ENCODE measurements at places on chromosomes 12 and 14.

DNA sequence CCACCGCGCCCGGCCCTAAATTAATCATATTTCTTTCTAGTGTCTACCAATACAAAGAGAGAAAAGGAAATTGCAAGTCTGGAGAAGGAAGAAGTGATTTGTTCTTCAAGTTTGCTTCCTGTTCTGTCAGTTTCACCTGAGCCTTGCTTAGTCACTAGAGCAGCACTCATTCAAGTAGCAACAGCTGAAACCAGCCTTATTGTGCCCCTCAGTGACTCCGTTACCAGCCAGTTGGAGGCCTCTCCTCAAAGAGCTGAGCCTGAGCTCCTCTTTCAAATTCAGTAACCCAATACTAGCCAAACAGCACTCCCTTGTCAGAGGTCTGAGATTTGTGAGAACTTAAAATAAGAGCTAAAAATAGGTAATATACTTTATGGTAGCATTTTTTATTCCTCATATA lies 17.4 kb downstream of the PAWR start:
- no peak for DNase-seq

GRCh38 chr12:30692470-30692869 lies 3.2 kb downstream of the IPO8 start:
- no peak for DNase-seq

- DNase-seq: no peak
These were observed 158.1 kb downstream of the RPS29 start for GRCh38 chr14:49428076-49428475.

GRCh38 chr12:111197376-111197944 lies 171.4 kb downstream of the PHETA1 start:
- DNase-seq: no peak

- no peak for DNase-seq
These were observed 6.1 kb downstream of the SDR39U1 start for GRCh38 chr14:24436355-24437019.

- DNase-seq: no peak
These were observed 1.5 kb upstream of the EFS start for GRCh38 chr14:23366426-23366921.

DNA sequence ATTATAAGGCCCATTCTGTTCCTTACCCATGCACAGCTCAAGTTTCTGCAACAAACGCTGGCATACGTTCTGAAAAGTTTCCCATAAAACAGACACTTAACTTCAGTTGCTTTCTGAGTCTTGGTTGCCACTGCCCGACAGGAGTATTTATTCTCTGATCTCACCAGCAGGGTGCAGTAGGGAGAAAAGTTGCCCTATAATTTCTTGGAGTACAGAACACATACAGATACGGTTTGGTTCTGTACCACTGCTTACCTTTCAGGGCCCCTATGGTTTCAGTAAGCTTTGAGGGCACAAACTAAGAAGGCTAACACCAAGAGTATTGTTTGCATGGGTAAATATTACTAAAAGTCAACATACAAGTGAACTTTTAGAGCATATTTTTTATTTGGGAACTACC lies 77.9 kb downstream of the SPATA7 start:
- no peak for DNase-seq

GRCh38 chr14:104822821-104823615 lies 22.1 kb downstream of the ZBTB42 start:
- DNase-seq: no peak

DNA sequence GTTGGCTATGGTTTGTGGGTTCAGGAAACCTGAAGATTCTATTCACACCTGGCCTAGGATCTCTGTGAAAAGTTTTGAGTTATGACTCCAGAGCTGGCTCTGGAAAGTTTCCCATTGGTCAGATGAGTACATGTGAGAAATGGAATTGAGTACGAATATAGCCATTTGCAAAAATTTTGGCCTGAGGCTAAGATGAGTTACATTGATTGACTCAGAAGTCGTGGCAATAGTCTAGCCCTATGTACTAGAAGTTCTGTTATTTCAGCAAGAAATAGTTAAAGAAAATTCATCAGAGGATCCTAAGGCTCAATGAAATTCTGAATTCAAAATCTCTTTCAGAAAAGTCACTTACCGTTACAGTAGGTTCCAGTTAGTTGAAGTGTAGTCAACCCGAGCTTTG lies 109.9 kb downstream of the PTCSC3 start:
- no peak for DNase-seq

GRCh38 chr14:81313200-81313599 lies 86.9 kb downstream of the STON2 start:
- no peak for DNase-seq

DNA sequence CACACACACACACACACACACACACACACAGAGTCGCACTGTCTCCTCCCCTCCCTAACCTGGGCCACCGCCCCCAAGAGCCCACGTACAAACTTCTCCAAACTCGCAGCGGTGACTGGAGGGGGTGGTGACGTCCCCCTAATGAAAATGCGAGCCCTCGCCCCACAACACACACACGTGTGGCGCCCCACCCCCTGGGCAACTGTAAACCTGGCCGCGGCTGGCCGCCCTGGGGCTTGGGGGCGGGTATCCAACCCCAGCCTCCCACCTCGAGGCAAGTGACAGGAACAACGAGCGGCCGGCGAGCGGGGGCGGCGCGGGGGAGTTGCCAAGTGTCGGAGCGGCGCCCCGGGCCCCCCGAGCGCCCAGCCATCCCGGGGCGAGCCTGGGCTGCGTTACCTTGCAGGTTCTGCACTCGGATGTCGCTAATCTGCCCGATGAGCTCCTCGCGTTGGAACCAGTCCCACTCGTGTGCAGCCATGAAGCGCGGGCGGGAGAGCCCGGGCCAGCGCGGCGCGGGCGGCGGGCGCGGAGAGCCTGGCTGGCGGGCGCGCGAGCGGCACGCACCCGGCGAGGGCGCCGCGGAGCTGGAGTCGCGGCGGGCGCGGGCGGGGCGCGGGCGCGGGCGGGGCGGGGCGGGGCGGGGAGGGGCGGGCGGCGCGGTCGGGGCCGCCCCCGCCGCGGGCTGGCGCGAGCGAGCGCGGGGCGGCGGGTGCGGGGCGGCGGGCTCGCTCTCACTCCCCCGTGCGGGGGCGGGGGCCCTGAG lies at the start of gene CLMN:
Gene CLMN (minus strand): TSS at position 597 of the 766 bp plus-strand sequence. CDS start 116 bp downstream, at position 481.
- DNase-seq: peak; percentile 24

- no peak for DNase-seq
These were observed 21.2 kb upstream of the RDH16 start for GRCh38 chr12:56978397-56979138.

DNA sequence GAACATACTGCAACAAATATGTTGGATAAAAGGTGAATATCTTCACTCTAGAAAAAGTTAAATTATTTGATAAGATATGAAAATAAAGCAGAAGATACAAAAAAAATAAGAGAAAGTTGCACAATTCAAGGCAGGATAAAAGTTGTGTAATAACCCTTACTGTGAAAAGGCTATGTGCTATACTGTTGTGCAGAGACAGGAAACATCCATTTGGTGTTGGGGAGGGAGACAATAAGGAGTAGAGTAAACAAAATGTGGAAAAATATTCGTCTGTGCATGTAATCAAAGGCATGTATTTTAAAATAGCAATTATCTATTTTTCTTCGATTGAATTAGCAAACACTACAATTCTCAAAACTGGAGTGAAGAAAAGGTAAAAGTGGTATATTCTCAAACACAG lies 34.8 kb downstream of the PTHLH start:
- DNase-seq: no peak
